ENCODE measurements at places on chromosomes 5 and 9.
A peak's percentile ranks its signal among the peaks of the same experiment; 100 is the strongest.

DNA sequence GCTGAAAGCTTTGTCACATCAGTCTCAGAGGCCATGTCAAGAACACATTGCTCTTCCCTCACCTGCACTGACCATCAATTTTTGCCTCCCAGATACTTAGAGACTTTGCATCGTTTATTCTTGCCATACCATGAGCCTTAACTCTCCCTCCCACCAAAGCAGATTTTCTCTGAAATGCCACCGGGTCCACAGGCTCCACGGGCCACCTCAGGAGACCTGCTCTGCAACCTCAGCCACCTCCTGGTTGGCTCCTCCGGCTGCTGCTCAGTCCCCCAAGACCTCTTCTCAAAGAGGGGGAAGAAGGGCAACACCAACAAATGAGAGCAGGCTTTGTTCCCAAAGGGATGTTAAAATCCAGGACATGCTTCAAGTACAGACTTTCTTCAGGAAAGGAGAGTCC, 400.5 kb downstream of the SPOCK1 start:
- DNase-seq, result no peak

DNA sequence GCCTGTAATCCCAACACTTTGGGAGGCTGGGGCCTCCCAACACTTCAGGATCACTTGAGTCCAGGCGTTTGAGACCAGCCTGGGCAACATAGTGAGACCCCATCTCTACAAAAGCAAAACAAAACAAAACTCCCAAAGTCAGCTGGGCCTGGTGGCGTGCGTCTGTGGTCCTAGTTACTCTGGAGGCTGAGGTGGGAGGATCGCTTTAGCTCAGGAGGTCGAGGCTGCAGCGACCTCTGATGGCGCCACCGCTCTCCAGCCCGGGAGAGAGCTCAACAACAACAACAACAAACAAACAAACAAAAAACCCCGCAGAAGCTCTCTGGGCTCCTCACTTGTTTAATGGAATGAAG, 528 bp downstream of the ACOT12 start:
- DNase-seq, result no peak

- no peak for DNase-seq
Observed at GRCh38 chr5:107808671-107809137, 138.0 kb upstream of the EFNA5 start.

DNA sequence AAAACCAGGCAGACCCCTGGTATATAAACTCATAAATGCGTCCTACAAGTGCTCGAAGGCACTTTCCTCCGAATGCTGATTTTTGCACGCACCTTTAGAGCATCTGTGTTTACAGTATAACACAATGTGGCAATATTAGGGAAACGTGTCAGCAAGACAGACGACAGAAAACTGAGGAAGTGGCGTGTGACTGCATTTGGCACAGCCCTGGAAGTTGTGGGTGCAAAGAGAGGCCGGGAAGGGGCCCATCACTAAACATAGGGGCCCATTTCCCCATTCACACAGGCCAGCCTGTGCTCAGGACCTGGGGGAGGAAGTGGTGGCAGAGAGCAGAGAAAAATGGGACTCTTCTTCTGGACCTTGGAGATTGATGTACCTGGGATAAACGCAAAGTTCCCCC, 48.2 kb downstream of the RASGEF1C start:
- DNase-seq, result no peak

- DNase-seq, result no peak
Observed at GRCh38 chr9:76884823-76885222, 21.1 kb downstream of the PRUNE2 start.

DNA sequence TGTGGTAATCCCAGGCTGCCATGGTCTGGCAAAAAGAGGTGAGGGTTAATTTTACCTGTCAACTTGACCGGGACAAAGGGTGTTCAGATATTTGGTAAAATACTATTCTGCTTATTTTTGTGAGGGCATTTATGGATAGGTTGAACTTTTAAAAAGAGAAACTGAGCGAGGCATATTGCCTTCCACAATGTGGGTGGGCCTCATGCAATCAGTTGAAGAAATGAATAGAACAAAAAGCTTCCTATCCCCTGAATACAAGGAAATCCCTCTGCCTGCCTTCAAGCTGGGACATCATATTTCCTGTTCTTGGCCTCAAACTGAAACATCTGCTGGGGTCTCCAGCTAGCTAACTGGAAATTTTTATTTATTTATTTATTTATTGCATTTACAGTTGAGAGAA, 734.7 kb downstream of the IRX1 start:
- DNase-seq, result no peak

DNA sequence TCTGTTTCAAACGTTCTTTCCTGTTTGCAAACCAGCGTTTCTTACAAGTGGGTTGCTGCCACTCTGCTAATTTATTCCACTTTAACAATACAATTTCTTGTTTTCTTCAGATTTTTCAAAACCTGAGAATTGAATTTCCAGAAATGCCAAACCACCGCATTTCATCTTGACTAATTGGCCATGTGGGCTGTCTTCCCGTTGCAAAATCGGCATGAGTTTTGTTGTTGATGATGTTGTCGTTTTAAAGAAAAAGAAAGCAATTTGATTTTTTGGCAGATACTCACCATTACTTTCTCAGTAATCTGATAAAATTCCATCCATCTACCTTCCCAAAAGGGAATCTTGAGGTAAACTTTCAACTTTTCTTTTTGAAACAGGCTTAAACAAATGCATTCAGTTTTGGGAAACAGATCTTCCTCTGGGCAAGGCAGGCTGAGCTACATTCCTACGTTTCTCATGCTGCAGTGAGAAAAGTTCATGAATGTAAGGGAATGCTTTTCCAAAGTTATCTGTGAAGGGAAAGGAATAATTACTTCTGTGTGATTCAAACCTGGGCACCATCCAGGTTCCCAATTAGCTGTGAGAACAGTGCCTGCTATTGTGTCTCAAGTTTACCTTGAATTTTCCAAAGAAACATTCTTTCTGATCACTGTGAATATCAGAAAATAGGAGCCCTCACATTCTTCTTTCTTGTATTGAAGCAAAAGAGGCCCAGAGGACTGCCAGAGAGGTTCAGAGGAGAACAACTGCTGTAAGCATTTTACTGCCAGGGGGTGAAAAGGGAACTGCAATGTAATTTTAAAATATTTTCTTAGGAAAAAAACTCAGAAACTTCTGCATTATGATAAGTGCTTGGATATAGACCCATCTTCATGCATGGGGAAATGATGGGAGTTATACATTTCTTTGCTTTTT, 100.7 kb upstream of the TUT7 start:
- peak; percentile 36 for DNase-seq

- DNase-seq, result peak; percentile 51
Observed at GRCh38 chr5:5494489-5495402, 72.3 kb downstream of the ICE1 start.

DNA sequence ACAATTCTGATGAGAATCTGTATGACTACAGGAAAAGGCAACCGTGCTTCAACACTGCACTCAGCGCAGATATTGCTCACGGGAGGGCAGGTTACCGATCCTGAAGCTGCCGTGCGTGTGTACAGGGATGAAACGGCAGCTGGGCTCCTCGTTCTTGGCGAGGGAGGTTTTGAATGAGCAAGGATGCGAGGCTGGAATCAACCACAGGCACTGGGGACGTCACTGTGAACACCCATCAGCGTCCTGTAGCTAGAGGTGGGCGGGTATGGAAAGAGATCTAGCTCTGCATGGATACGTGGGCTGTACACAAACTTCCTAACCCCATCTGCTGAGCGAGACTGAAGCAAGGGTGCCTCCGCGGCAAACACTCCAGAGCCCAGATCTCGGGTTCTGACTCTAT, 84.3 kb upstream of the COL5A1 start:
- no peak for DNase-seq

GRCh38 chr5:72459089-72459661, 48.0 kb downstream of the ZNF366 start:
- DNase-seq, result no peak

- DNase-seq, result no peak
Observed at GRCh38 chr5:54540286-54540685, 22.7 kb downstream of the SNX18 start.

- no peak for DNase-seq
Observed at GRCh38 chr9:26527931-26528330, 364.7 kb downstream of the CAAP1 start.

DNA sequence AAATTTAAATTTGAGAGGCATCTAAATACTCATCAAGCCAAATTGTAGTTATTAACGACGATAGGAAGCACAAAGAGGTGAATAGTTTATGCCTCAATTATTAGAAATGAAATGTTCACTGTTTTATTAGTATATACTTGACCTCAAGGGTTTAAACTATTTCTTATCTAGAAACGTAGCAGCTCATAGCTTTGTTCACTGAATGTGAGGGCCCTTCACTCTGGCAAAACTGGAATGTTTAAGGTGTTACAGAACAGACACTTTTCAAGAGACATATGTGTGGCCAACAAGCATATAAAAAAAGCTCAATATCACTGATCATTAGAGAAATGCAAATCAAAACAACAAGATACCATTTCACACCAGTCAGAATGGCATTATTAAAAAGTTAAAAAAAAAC, 151.2 kb upstream of the KCNN2 start:
- DNase-seq, result no peak

- DNase-seq, result no peak
Observed at GRCh38 chr9:21443849-21444625, 3.8 kb downstream of the IFNA1 start.

DNA sequence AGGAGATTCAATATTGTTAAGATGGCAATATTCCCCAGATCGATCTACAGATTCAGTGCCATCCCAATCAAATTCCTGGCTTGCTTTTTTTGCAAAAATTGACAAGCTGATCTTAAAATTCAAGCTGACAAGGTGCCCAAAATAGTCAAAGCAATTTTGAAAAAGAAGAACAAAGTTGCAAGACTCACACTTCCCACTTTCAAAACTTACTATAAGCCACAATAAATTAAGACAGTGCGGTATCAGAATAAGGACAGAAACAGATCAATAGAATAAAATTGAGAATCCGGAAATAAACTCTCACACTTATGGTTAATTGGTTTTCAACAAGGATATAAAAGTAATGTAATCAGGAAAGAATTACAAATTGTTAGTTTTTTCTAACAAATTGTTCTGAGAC, 97.1 kb downstream of the NRG2 start:
- DNase-seq, result no peak

DNA sequence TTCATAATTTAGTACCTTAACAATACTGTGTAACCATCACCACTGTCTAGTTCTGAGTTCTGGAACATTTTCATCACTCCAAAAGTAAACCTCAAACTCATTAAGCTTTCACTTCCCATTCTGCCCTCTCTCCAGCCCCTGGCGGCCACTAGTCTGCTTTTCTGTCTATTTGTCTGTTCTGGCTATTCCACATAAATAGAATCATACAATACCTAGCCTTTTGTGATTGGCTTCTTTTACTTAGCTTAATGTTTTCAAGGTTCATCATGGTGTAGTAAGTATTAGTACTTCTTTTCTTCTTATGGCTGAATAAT, 138.7 kb downstream of the RAPGEF6 start:
- DNase-seq, result no peak

- no peak for DNase-seq
Observed at GRCh38 chr9:109387206-109387605, 66.3 kb upstream of the EPB41L4B start.

Data from fibroblast of skin of right biceps (primary cell).